GM12892 (cell line): ENCODE measurements at places on chromosomes 6 and 20.

GRCh38 chr6:170251776-170252571 is 38.9 kb downstream of the DLL1 start:
- no peak for DNase-seq

DNA sequence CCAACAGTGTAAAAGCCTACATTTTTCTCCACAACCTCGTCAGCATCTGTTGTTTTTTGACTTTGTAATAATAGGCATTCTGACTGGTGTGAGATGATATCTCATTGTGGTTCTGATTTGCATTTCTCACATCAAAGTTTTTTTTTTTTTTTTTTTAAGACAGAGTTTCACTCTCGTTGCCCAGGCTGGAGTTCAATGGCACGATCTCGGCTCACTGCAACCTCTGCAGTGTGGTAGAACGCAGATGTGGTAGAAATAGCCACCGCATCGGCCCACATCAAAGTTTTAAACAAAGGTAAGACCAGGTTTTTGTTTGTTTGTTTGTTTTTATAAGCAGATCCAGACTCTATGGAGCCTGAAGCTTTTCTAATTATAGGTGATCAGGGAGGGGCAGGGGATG is 12.7 kb upstream of the PPP1R3G start:
- DNase-seq, result no peak

DNA sequence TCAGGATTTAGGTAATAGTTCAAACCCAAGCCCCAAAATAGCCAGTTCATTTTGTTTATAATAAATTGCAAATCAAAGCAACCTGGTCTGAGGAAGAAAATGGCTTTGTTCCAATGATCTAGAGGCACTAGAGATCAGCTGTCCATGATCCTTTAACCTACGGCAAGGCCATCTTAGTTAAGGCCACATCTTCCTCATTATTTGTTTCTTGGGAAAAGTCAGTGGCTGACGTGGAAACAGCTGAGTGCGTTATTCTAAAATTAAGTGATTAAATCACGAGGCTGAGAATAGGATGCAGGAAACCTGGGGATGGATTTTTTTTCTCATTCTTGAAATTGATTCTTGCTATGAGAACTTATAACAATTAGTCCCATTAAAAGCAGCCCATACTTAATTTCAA is 10.1 kb upstream of the TENT5A start:
- DNase-seq, result no peak

DNA sequence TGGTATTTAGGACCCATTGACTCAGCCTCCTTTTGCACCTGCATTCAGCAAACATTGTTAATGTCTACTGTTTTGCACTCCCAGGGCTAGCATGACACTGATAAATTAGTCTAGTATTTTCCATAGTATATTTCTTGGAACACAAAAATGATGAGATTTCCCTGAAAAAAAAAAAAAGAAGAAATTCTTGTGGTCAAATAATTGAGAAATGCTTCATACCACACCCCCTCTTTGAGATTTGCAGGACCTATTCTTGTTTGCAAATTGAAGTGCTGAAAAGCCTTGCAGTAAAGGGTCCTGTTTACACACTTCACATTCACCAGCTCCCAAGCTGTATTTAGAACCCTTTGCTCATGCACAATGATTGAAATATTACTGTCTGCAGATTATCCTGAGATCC is 36.3 kb upstream of the CLIC5 start:
- no peak for DNase-seq

DNA sequence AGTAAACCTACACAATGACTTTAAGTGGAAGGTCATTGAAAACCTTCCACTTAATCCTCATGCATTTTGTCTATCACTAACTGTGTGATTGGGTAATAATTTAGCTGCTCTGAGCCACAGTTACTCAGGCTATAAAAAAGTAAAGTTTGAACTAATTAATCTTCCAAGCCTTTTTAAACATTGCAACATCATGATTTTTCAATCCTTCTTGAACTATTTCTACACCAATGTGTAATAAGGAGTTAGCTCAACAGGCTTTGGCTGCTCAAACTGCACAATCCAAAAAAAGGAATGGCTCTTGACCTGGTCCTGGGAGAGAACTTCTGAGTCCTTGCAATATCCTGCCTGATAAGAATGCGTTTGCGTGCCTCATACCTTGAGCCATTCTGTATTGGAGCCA is 34.8 kb upstream of the FILIP1 start:
- no peak for DNase-seq

GRCh38 chr6:135267085-135267484 is 86.0 kb downstream of the MYB start:
- no peak for DNase-seq

GRCh38 chr20:23476015-23476754 is 14.7 kb upstream of the CST8 start:
- DNase-seq, result no peak

DNA sequence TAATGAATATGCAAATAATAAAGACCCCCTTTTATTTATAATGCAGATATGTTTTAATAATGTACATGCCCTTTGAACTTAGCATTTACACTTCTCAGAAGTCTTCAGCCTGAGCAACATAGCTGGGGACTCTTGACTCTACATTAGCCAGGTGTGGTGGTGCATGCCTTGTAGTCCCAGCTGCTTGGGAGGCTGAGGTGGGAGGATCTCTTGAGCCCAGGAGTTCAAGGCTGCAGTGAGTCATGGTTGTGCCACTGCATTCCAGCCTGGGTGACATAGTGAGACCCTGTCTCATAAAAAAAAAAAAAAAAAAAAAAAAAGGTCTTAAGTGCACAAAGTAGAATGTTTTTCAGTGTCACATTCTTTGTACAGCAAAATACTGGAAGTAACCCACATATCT is 17.3 kb upstream of the MAPK13 start:
- DNase-seq, result no peak

DNA sequence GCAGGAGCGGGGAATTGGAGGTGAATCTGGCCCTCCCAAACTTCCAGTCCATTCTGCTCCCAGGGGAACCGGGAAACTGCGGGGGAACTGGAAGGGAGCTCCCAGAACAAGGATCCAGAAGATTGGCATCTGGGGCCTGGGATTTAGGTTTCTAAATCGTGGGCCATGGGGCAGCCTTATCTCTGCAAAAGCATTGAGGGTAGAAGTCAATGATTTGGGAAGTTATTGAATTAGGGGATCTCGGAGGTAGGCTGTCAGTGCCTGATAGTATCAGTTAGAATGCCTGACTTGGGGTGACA is 45.1 kb downstream of the HNF4A start:
- no peak for DNase-seq
